ENCODE measurements at places on chromosomes 6 and 20.

- DNase-seq = no peak
Observed at GRCh38 chr6:89597372-89597771, 41.2 kb downstream of the LYRM2 start.

DNA sequence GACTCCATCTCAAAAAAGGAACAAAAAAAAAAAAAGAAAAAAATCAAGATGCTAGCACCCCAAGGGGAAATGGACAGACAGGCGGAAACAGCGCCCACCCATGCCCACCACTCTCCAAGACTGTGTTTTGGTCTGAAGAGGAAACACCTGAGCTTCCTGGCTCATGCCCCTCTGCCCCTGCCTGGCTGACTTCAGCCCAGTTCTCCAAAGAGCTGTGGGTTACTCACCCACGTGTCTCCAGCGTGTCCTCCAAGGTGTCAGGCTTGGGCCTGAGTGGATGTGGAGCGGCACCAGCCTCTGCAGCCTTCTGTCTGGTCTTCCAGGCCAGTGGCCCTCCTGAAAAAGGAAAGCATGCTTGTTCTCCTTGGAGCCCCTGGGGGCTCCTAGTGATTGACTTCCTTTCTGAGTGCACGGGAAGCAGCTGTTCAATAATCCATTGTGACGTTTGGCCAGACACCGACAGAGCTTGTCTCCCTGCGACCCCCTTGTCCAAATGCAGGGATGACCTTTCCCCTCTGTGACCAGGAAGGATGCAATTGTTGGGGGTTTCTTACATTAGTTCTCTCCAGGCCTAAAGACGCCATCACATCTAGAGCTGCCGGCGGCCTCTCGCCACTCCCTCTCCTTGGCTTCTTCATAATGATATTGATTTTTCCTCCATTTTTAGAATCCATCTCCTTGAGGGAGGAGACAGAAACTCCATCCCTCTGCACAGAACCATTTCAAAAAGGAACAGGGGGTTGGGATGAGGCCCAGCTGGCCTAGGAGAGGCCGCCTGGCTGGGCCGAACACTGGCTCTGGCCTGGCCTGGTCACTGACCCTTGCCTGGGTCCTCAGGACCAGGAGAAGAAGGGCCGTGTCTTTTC lies 58.4 kb downstream of the ADNP start:
- no peak for DNase-seq

DNA sequence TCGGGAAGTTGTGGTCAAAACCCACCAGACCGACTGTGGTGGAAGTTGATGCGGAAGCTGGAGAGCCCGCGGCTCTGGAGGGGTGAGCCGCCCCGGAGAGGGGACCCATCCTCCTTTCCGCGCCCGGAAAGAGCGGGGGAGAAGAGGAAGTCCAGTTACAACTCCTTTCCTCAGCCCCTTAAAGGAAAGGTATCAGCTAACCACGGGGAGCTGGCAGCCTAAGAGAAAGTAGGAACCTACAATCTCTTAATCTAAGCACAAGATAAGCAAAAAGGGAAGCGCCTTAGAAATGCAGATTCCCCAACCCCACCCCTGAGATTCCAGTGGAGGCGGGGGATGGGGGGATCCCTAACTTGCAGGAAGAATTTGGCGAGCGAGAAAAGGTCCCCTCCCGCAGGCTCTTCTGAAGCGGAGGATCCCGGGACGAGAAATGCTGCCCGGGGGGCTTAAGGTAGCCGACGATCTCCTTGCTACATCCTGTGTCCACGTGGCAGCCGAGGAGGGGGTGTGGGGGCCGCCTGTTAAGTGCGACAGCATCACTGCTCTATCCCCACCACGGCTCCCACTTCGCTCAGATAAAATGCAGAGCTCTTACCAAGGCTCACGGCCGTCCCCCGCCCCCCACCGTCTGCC lies 87.5 kb downstream of the ZFP64 start:
- DNase-seq = no peak

DNA sequence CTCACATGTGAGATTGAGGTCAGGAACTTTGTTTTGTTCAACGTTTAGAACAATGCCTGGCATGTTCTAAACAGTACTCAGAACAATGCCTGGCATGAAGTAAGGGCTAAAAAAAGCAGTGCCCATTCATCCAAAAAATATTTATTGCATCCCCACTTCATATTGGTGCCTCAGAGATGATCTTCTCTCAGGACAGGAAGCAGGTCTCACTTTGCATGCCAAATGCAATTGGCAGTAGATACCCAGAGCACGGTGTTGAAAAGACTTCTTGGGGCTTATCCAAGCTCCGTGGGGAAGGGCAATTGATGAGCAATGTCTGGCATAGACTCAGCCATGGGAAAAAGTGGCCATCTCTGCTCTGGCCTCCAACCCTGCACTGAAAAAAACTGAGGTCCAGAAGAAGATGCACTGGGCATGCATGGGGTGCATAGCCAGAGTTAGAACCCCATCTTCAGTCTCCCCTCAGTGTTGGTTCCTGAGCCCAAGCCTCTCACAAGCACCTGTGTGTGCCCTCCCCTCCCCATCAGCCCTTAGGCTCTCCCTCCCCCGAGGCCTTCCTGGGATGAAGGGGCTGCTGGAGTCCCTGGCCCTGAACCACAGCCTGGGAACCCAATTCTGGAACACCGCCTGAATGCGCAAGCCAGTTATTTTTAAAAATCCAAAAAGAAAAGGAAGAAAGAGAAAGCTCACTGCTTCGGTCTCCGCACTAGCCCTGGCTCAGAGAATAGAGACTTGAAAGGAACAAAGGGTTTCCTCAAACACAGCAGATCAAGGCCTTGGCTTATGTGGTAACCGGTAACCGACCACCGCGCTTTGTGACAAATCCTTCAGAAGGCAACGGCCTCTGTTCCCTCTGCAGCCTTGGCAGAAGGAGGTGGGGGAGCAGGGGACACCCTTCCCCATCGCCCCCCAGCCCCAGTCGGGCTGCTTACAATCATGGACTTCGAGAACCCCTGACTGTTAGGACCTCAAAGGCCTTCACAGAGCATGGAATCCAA lies 78.5 kb upstream of the SIRPA start:
- DNase-seq = peak; percentile 75

- peak; percentile 76 for DNase-seq
Observed at GRCh38 chr20:1890469-1891262, 4.5 kb upstream of the SIRPA start.

- DNase-seq = no peak
Observed at GRCh38 chr20:35087791-35088190, 4.8 kb downstream of the TRPC4AP start.

DNA sequence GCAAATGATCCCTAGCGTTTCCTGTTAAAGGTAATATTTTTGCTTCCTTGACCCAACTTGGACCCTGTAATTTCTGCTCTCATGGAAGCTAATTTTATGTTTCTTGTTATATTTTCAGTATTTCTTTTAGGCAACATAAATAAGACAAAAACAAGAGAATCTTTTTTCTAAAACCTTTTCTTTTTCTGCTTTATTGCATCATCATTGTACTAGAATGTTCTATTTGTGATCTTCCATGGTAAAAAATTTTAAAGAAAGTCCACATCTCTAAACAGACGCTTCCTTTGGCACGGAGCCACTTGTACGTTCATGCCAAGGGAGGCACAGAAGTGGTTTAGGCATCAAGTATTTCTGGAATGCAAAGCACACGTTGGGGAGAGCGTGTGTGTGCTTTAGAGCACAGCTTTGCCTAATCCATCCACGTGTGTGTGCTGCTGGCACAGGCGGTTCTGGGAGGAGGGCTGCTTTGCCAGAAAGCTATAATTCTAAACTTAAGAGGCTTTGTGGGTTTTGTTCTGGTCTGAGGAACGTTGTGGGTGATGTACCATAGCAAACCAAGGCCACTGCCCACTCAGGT lies 98.3 kb downstream of the SASH1 start:
- no peak for DNase-seq

DNA sequence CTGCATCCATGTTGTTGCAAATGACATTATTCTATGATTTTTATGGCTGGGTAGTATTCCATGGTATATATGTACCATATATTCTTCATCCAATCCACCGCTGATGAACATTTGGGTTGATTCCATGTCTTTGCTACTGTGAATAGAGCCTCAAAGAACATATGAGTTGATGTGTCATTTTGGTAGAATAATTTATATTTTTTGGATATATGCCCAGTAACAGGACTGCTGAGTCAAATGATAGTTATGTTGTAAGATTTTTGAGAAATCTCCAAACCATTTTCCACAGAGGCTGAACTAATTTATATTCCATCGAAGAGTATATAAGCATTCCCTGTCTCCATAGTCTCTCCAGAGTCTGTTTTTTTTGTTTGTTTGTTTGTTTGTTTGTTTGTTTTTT lies 1373.5 kb downstream of the GRIK2 start:
- DNase-seq = no peak

DNA sequence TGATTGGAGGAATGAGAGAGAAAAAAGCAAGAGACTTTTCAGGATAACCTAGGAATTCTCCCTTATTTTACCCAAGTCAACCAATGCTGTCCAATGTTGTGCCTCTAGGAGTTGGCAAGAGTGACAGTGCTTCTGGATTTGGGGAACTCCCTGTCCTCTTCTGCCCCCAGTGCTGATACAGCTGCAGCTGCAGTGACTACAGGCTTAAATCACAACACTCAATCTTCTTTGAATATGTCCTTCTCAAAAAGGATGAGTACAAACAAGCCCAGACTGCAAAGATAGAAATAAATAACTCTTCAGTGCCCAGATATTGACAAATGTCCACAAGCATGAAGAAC lies 141.0 kb upstream of the COL21A1 start:
- no peak for DNase-seq

DNA sequence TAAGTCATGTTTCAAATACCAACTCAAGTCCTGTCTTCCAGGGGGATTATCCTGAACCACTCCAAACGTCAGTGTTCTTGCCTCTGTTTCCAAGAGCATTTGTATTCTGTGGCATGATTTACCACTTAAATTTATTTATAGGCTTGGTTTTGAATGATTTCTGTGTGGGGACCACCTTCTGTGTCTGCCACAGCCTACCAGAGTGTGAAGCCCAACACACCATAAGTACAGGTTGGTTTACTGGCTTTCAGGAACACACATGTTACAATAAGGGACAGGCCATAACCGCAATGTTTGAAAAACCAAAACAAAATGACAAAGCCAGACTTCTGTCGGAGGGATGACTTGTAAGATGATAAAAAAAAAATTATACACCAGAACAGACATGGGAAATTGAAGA lies 56.5 kb upstream of the MAP3K7 start:
- no peak for DNase-seq

Data from midbrain (tissue), 1 donor.